Hair follicular keratinocyte (primary cell): ENCODE measurements at places on chromosomes 13 and 19. TPM values are rescaled to one million over a fixed set of nuclear protein-coding genes. Genes with fewer than 3 reads are reported as not detected.

The NKPD1 gene
- 1.1 and 2.1 TPM in 2 replicates for total RNA-seq

The MEIOSIN gene
- not detected in 2 replicates for total RNA-seq

The LILRB4 gene
- not detected in 2 replicates for total RNA-seq

The CEBPA gene
- total RNA-seq, result 0.86 and 1.2 TPM in 2 replicates

The CLC gene
- total RNA-seq, result not detected in 2 replicates

The IGSF23 gene
- not detected in 2 replicates for total RNA-seq

The ERFL gene
- total RNA-seq, result not detected in 2 replicates

The N4BP2L1 gene
- total RNA-seq, result 0.04 and 0.08 TPM in 2 replicates

The PCDH20 gene
- total RNA-seq, result 0.04 TPM in 1 of 2 replicates, not detected in the other

The ATP4B gene
- not detected in 2 replicates for total RNA-seq

The RFPL4AL1 gene
- not detected in 2 replicates for total RNA-seq

The SLC7A1 gene
- 43.3 and 51.2 TPM in 2 replicates for total RNA-seq

The ZNF534 gene
- not detected in 2 replicates for total RNA-seq

The SCEL gene
- total RNA-seq, result 2.5 and 3.6 TPM in 2 replicates

The RGL3 gene
- total RNA-seq, result not detected in 2 replicates

The PRR22 gene
- total RNA-seq, result 0.16 and 2.1 TPM in 2 replicates

The IRGC gene
- total RNA-seq, result not detected in 2 replicates

The ZNF229 gene
- total RNA-seq, result 6.0 and 9.3 TPM in 2 replicates

The WASF3 gene
- total RNA-seq, result 4.3 and 4.8 TPM in 2 replicates

The PSG3 gene
- not detected in 2 replicates for total RNA-seq

The TMEM238 gene
- total RNA-seq, result 11.9 and 16.4 TPM in 2 replicates

The SRRM5 gene
- not detected in 2 replicates for total RNA-seq

The RNASEH2A gene
- total RNA-seq, result 26.7 and 51.0 TPM in 2 replicates

The PRR12 gene
- total RNA-seq, result 4.7 and 6.0 TPM in 2 replicates

The RPL36 gene
- 1,765 and 1,895 TPM in 2 replicates for total RNA-seq

The MED26 gene
- 4.5 and 8.0 TPM in 2 replicates for total RNA-seq

The EFNB2 gene
- 31.5 and 34.4 TPM in 2 replicates for total RNA-seq

The SIGLEC8 gene
- total RNA-seq, result not detected in 2 replicates

The SPRY2 gene
- 17.7 and 31.3 TPM in 2 replicates for total RNA-seq

The KLK12 gene
- 0.23 TPM in 1 of 2 replicates, not detected in the other for total RNA-seq

The STXBP2 gene
- total RNA-seq, result 43.7 and 55.8 TPM in 2 replicates

The B3GNT3 gene
- total RNA-seq, result 8.0 and 13.7 TPM in 2 replicates

The WTIP gene
- total RNA-seq, result 9.4 and 33.8 TPM in 2 replicates

The ZNF530 gene
- 1.6 and 2.3 TPM in 2 replicates for total RNA-seq

The C3 gene
- 63.2 and 88.6 TPM in 2 replicates for total RNA-seq

The CELF5 gene
- total RNA-seq, result not detected in 2 replicates

The GJA3 gene
- 0.11 and 0.78 TPM in 2 replicates for total RNA-seq

The OR4F17 gene
- not detected in 2 replicates for total RNA-seq

The TUBB4A gene
- total RNA-seq, result not detected in 2 replicates

The GNG8 gene
- not detected in 2 replicates for total RNA-seq

The SLC10A2 gene
- not detected in 2 replicates for total RNA-seq

The THSD1 gene
- 18.1 and 18.6 TPM in 2 replicates for total RNA-seq

The IGFL2 gene
- total RNA-seq, result not detected in 2 replicates

The NACC1 gene
- 57.6 and 71.9 TPM in 2 replicates for total RNA-seq
